ENCODE measurements at places on chromosomes 2 and 18.

GRCh38 chr18:32764611-32765244, 8.1 kb downstream of the KLHL14 start:
- DNase-seq, result no peak

GRCh38 chr2:147439986-147440385, 404.8 kb upstream of the ACVR2A start:
- no peak for DNase-seq

GRCh38 chr2:67214585-67215185, 182.4 kb upstream of the ETAA1 start:
- no peak for DNase-seq

DNA sequence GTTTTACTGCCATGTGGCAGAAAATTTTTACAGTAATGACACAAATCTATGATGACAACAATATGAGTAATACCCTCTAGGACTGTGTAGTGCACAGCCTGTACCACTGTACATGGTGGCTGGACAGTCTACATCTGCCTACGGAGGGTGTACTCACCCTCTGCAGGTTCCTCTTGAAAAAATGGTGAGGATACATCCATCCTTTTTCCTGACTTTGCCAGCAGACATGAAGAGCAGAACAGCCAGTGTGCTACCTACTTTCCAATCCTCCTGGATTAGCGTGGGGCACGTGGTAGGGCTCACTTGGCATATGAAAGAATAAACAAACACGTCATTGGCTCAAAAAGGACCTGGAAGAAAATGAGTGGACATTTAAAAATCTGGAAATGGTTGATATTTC, 62.6 kb downstream of the TRPM8 start:
- no peak for DNase-seq

DNA sequence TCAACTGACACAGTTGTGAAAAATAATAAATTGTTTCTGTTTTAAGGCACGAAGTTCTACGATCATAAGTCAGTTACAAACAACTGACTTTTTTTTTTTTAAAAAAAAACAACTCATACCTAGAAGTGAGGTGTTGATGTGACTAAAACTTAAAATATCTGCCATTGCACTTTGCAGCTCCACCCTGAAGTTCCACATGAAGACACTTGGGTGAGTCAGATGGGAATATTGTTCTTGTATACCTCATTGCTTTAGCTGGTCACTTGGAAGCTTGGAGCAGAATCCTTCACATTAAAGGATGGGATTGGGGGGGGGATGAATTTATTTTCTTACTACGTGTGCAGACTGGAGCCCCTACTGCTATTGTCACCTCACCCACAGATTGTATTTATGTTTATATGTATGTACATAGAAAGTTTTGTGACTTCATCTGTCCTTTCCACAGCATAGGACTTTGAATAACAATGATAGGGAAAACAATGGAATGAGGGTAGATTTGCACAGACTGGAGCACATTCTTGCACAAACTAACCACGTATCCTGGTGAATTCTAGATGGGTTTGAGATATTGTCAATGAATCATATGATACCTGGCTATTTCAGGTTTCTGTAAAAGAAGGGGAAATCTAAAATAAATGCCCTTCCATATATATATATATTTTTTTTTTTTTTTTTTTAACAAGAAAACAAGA, 57.9 kb upstream of the ARHGAP15 start:
- DNase-seq, result no peak

- DNase-seq, result no peak
Observed at GRCh38 chr2:552906-553305, 124.3 kb downstream of the TMEM18 start.

DNA sequence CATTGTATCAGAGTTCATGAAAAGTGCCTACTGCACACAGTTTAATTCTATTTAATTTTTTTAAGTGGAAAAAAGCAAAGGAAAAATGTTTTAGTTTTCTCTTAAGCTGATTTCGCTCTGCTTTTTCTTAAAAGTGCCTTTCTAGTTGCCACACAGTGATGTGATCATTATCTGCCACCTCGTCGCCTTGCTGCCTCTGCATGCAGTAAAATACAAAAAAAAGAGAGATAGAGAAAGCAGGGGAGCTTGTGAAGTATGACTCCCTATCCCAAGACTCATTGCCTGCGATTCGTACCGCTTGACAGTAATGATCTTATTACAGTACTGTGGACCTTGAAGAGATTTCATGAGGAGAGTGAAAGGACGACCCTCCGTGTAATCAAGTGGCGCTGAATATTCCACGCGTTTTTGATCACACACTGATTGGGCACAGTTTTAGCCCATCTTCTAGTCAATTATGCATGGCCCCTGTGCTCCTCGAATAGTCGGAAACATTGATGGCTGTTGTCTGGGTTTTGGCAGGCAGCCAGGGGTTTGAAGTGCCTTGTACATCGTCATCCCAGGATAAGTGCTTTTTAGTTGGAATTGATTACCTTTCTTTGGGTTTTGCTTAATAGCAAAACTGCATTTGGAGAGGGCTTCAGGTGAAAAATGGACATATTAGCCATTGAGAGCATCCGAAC, 188.3 kb downstream of the GBX2 start:
- no peak for DNase-seq

- no peak for DNase-seq
Observed at GRCh38 chr2:12116228-12116750, 369.9 kb downstream of the LPIN1 start.

- no peak for DNase-seq
Observed at GRCh38 chr2:126761981-126762878, 106.3 kb downstream of the GYPC start.

Data from HS-5 (cell line).